ENCODE measurements at places on chromosomes 12 and 14.

GRCh38 chr12:92827836-92828431 lies 101.2 kb downstream of the EEA1 start:
- no peak for DNase-seq

GRCh38 chr14:92259613-92260357 lies 63.2 kb upstream of the SLC24A4 start:
- no peak for DNase-seq

DNA sequence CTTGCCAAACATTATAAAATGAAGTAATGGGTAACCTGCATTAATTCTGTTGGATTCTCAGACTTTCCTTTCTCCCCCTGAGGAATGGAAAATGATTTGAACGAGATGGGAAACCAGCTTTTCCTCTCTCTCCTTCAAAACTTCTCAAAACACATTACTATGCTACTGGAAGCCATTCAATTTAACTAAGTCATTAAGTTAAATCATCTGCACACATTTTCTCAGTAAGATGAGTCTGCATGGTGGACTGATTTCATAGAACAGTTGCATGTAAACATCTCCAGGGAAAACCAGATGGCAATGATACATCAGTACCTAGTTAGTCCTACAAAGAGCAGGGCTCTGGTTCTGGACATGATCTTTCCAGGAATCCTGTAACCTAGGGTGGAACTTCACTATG lies 59.9 kb downstream of the BMP4 start:
- DNase-seq: no peak

DNA sequence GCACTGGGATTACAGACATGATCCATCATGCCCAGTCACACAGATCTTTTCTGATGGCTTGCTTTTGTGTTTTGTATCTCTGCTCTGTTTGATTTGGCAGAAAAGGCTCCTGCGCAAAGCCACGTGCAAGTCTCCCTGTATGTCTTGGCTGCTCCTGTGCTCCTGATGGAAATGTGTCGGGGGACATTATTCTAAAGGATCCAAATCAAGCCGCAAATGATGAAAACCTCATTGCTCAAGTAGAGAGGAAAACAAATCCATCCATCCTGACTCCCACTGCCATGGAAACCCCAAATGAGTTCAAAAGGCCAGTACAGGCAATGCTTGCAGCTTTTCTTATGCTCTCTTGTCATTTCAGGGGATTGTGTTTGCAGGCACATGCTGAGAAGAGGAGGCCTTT lies 93.8 kb downstream of the NDUFA12 start:
- no peak for DNase-seq

DNA sequence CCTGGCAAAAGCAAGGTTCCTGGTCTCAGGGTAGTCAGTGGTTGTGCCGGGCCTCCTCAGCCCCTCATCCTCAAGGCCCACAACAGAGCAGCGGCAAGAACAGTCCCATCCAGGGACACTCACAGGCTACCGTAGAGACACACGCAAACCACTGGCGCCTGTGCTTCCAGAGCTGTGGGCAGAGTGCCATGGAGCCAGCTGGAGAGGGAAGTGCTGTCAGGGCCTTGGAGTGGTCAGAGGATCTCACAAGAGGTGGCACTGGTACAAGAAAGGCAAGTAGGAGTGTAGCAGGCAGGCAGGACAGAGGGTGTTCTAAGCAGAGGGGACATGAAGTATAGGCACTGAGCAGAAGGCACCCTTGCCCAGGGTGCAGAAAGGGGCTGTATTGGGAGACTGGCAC lies 34.6 kb downstream of the ANKRD9 start:
- peak; percentile 55 for DNase-seq

DNA sequence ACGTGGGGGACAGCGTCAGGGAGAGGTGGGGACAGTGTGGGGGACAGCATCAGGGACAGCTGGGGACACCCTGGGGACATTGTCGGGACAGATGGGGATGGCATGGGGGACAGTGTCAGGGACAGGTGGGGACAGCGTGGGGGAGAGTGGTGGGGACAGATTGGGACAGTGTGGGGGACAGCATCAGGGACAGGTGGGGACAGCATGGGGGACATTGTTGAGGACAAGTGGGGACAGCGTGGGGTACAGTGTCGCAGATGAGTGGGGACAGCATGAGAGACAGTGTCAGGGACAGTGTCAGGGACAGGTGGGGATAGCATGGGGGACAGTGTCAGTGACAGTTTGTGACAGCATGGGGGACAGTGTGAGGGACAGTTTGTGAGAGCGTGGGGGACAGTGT lies 240.9 kb downstream of the TMEM121 start:
- DNase-seq: no peak

DNA sequence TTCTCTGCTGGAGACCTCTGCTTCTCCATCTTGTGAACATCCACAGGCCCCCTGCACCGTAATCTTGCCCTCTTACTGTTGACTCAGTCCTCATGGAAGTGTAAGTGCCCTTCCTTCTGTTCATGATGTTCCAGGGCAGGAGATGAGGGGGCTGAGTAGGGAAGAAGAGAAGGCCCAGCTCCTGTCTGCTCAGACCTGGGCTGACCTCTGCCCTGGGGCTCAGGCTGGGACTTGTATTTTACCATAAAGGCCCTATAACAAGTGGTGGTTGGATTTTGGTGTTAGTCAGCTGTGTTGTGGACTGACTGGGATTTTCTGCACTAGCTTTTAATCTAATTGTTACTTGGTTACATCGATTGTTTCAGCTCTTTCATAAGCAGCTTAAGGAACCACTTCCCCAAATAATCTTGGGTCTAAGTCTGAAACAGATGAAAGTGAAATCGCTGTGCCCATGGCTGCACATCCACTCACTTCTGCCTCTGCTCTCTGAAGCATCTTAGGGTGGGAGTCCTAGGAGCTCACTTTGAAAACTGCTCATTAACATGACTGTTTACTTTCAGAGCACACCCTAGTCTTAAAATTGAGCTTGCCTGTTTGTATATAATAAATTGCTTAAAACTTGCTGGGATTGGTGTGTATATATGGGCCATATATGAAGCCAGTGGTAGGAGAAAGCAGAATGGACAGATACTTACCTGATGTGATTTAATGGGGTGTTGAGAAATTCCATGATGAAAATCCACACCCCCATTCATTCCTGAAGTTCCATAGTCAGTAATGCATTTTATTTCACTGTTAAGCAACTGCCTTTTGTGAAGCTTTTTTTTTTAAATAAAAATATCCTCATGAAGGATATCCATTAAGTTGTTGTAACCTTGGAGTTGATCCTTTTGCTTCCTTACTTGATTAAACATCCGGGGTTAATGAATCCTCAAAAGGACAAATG lies 17.7 kb downstream of the C12orf71 start:
- no peak for DNase-seq

- no peak for DNase-seq
Measured at GRCh38 chr12:53063708-53064612, 14.1 kb downstream of the TNS2 start.

GRCh38 chr14:92617581-92617980 lies 104.0 kb downstream of the RIN3 start:
- DNase-seq: no peak

DNA sequence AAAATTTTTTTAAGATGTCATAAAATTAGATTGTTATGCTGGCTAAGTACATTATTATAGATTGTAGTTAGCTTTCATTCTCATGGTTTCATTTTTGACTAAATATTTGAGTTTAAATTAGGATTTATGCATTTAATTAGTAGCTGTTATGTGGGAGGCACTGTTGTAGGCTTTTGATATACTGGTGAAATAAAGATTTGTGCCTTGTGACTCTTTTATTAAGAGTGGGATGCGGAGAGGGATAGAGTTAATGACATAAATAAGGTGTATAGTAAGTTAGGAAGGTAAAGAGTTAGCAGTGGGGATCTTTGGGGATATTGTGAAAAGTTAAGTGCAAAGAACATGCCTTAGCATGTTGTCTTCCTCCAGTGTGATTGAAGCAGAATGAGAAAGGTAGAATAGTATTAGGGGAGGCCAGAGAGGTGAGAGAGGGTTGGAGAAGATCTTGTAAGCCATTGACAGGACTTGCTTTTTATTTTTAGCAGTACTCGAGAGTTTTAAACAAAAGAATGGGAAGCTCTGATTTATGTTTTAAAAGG lies 8.8 kb downstream of the ARHGAP5 start:
- DNase-seq: no peak

DNA sequence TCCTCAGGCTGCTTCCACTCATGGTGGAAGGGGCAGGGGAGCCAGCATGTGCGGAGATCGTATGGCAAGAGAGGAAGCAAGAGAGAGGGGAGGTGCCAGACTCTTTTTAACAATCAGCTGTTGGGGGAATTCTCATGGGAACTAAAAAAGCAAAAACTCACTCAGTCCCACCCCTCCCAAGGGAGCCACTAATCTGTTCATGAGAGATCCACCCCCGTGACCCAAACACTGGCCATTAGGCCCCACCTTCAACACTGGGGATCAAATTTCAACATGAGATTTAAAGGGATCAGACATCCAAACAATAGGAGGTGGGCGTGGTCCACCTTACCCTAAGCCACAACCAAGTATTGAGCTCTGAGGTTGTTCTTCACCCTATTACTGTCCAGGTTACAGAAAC lies 375.1 kb downstream of the GRIN2B start:
- no peak for DNase-seq

DNA sequence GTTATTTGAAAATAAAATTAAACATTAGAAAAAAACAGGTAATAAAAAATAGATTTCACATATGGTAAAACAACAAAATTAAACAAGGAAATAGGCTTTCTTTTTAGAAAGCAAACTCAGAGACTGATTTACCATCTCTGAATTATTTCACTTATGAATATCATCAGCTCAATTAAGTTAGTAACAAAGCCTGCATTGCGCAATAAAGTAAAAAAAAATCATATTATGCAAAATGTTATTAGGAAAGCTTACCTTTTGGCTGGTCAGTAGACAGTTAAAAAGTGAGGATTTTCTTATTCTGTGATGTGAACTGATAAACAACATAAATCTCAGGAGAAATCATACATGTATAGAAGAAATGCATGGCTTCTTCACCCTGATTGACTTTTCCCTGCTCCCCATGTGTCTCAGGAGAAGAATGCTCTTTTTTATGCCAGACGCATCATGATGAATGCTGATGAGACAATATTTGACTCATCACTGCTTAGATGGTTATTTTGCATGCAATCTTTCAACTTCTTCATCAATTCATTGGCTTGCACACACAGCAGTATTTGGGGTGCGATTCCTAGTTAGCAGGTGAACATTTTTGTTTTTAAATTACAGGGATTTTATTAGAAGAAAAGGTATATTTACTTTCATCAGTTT lies 124.5 kb upstream of the USP15 start:
- DNase-seq: no peak

DNA sequence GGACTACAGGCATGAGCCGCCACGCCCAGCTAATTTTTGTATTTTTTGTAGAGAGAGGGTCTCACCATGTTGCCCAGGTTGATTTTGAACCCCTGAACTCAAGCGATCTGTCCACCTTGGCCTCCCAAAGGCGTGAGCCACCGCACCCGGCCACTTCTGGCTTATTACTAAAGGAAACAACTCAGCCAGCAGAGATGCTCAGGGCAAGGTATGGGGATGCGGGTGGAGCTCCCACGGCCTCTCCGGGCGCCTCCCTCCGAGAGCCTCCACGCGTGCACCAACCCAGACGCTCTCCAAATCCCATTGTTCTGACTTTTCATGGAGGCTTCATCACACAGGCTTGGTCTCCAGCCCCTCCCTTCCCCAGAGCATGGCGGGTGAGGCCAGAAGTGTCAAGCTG lies 6.1 kb upstream of the GPR132 start:
- DNase-seq: no peak

DNA sequence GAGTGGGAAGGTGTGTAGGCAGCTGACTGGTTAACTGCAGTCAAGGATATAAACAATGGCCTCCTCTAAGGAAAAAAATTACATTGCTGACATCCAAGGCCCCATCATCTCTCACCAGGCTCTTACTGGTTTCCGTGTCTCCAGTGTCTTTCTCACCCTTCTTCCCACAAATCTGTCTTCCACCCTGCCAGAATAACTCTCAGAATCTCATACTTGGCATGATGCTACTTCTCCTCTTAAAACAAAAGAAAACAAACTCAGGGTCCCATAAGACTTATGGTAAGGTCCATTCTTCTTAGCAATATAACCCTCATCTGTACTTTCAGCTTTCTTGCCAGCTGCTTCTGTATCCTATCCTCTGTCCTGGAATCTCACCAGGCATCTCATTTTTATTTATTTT lies 68.9 kb downstream of the SUSD6 start:
- no peak for DNase-seq

DNA sequence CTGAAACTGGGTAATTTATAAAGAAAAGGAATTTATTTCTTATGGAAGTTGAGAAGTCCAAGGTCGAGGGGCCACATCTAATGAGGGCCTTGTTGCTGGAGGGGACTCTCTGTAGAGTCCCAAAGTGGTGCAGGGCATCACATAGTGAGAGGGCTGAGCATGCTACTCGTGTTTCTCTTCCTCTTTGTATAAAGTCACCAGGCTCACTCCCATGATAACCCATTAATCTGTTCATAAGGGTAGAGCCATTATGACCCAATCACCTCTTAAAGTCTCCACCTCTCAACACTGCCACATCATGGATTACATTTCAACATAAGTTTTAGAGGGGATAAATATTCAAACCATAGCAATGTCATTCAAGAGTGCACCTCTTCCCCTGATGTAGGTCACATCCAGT lies 79.1 kb upstream of the ATP2B1 start:
- DNase-seq: no peak

DNA sequence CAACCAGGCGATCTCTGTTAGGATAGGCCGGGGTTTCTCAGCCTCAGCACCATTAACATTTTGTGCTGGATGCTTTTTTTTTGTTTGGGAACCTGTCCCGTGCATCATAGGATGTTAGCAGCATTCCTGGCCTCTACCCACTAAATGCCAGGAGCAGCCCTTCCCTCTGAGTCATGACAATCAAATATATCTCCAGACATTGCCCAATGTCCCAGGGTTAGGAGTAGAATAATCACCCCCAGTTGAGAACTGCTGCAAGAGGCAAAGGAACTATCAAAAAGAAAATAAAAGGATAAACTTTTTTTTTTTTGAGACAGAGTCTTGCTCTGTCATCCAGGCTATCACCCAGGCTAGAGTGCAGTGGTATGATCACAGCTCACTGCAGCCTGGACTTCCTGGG lies 76.0 kb downstream of the ACACB start:
- DNase-seq: no peak

DNA sequence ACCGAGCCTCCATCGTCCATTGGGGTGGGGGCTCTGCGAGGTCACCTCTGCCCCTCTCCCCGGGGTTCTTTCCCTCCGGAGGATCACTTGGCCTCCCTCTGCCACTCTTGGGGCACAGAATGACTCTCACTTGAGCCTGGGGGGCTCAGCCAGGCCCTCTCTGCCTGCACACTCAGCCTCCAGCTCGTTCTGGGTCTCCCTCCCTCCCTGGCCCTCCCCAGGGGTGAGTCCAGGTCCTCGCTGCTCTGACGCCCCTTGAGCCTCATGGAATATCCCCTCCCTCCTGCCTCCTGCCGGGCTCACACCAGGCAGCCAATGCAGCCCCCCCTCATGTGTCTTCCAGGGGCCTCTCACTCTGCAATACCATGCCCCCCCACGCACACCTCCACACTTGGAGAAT lies 17.7 kb upstream of the SFSWAP start:
- no peak for DNase-seq

GRCh38 chr14:19800282-19801117 lies 3.1 kb upstream of the OR4N2 start:
- DNase-seq: no peak
